ENCODE measurements at places on chromosomes 12 and 14. TPM values are rescaled to one million over a fixed set of nuclear protein-coding genes. Genes with fewer than 3 reads are reported as not detected.

Gene TC2N
- not detected for total RNA-seq

Gene OSBPL8
- 36.7 TPM for total RNA-seq

Gene SLC5A8
- not detected for total RNA-seq

Gene FAM181A
- not detected for total RNA-seq

Gene SDS
- total RNA-seq, result not detected

Gene CFAP251
- 0.97 TPM for total RNA-seq

Gene NXPH4
- not detected for total RNA-seq

Gene LRCOL1
- total RNA-seq, result not detected

Gene MCRS1
- total RNA-seq, result 60.9 TPM

Gene SERPINA3
- total RNA-seq, result 0.61 TPM

Gene KRT6C
- total RNA-seq, result not detected

Gene TEX22
- 0.15 TPM for total RNA-seq

Gene B4GALNT1
- not detected for total RNA-seq

Gene ISCU
- 117 TPM for total RNA-seq

Gene PIANP
- total RNA-seq, result not detected

Gene NANOG
- total RNA-seq, result not detected

Gene SVOP
- not detected for total RNA-seq

Gene GPR68
- total RNA-seq, result 0.61 TPM

Gene SOX5
- 0.30 TPM for total RNA-seq

Gene WSCD2
- total RNA-seq, result not detected

Gene OVCH1
- total RNA-seq, result not detected

Gene TAS2R7
- not detected for total RNA-seq

Gene USP30
- 4.1 TPM for total RNA-seq

Gene CLEC2A
- not detected for total RNA-seq

Gene TMED8
- total RNA-seq, result 11.0 TPM

Gene COQ10A
- total RNA-seq, result 13.2 TPM

Measured in epithelial cell of umbilical artery (primary cell).